G401 (cell line): ENCODE measurements at places on chromosomes 6 and 20. TPM values are rescaled to one million over a fixed set of nuclear protein-coding genes. Genes with fewer than 3 reads are reported as not detected.

SLC17A2 gene
- not detected in 2 replicates for total RNA-seq

RAET1L gene
- total RNA-seq, result not detected in 2 replicates

KIF16B gene
- 5.4 and 23.7 TPM in 2 replicates for total RNA-seq

IL17A gene
- total RNA-seq, result not detected in 2 replicates

CAGE1 gene
- total RNA-seq, result 0.47 TPM in 1 of 2 replicates, not detected in the other

SLC22A7 gene
- total RNA-seq, result not detected in 2 replicates

HDDC2 gene
- 133 and 175 TPM in 2 replicates for total RNA-seq

PDE7B gene
- total RNA-seq, result not detected in 2 replicates
